Breast epithelium (tissue), 4 donors: ENCODE measurements at places on chromosomes 16 and 17.

GRCh38 chr16:70572050-70572925, 48.7 kb downstream of the SF3B3 start:
- no peak for DNase-seq

DNA sequence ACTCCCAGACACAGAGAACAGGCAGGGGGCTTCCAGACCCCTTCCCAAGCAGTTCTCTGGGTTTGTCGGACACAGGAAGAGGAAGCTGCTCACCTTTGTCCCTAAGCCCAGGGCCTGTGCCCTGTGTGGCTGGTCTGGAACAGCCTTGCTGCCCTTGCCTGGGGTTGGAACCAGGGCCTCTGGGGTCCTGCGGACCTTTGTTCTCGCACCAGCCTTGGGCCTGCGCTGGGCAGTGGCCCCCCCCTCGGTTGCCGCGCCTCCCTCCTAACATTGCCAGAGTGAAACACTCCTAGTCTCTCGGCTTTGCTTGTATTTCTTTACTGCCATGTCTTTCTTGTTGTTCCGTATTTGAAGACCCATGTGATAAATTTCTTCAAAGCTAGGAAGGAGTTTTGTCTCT, 8.5 kb upstream of the IL17C start:
- no peak for DNase-seq

- no peak for DNase-seq
Observed at GRCh38 chr17:15239491-15239890, 25.6 kb downstream of the PMP22 start.

GRCh38 chr16:82182266-82183003, 12.4 kb upstream of the MPHOSPH6 start:
- DNase-seq = no peak

DNA sequence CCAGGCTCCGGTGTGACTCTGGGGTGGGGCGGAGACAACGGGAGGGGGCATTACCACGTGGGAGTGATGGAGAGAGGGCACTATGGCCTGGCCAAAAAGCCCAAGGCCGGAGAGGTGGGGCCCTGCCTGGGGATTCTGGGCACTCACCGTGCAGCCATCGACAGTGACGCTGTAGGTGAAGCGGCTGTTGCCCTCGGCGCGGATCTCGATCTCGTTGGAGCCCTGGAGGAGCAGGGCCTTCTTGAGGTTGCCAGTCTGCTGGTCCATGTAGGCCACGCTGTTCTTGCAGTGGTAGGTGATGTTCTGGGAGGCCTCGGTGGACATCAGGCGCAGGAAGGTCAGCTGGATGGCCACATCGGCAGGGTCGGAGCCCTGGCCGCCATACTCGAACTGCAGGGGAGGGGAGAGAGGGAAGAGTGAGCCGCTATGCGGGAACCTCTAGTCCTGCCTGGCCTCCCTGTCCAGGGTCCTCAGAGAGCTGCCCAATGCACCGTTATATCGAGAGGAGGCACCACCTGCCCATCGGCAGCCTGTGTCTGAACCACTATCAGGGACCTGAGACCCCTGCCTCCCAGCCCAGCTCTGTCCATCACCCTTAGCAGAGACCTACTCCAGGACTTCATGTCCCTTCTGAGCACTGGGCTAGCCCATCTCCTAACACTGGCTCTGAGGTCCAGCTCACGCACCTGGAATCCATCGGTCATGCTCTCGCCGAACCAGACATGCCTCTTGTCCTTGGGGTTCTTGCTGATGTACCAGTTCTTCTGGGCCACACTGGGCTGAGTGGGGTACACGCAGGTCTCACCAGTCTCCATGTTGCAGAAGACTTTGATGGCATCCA, 15.6 kb downstream of the COL1A1 start:
- DNase-seq = no peak

DNA sequence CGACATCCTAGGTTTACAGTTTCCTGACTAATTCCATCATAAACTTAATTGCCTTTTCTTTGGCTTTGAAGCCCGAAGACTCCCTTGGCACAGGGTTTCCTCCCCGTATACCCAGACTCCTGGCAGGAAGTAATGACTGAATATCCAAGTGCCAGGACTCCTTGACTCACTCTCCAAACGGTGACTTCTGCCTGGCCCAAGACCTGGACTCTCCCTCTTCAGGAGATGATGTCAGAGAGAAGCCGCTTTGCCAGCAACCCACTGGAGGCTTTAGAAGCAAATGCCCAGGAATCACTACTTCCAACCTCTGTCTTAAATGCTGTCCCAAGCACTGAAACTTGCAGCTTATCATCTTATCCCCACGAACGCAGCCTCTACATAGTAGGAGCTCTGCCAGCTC, 146.5 kb downstream of the RGS9 start:
- DNase-seq = no peak

GRCh38 chr17:71437166-71437565, 683.7 kb upstream of the SOX9 start:
- DNase-seq = no peak
